CMK (cell line): ENCODE measurements at places on chromosomes 5 and 9.

DNA sequence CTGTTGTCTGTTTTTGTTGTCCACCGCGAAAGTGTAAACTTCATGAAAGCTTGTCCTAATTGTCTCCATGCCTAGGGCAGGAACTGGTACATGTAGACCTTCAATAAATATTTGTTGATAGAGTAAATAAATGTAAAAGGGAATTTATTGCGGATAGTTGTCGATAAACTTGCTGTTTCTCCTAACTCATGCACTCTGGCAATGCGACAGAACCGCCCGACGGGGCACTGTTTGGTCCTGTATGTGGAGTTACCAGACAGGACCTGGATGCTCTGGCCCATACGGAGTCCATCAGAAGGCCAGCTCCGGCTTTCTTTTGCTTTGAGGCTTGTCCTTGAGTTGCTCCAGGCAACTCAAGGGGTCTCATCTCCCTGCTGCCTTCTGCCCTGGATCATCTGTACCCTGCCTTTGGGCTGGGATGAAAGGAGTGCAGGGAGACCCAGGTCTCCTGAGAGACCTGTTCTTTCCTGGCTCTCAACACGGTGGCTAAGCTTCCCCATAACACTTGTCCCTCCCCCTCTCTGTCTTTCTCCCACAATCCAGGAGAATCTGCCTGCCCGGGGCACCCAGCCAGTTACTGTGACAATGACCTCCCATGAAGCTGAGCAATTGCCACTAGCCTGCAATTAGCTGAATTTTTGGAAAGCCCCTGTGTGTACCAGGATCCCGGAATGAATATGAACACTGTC, 149.5 kb upstream of the PTCH1 start:
- DNase-seq: no peak

GRCh38 chr5:141681695-141682641, at the start of gene ARAP3:
Gene ARAP3, minus strand, starts transcription at chr5:141682230. Its CDS starts 1,744 bp downstream, at chr5:141680486.
- DNase-seq: peak; percentile 54

GRCh38 chr5:9523090-9523823, 22.6 kb downstream of the SEMA5A start:
- DNase-seq: no peak

- DNase-seq: no peak
Observed at GRCh38 chr9:70954126-70954525, 167.3 kb downstream of the TRPM3 start.

- DNase-seq: no peak
Observed at GRCh38 chr9:133153227-133154096, 10.3 kb downstream of the GBGT1 start.
